Hippocampal formation (tissue), 2 donors: ENCODE measurements at places on chromosomes 4 and X.

GRCh38 chr4:42609051-42609450, 47.9 kb downstream of the ATP8A1 start:
- no peak for DNase-seq

GRCh38 chr4:44738615-44739014, 12.3 kb upstream of the GNPDA2 start:
- DNase-seq: no peak

DNA sequence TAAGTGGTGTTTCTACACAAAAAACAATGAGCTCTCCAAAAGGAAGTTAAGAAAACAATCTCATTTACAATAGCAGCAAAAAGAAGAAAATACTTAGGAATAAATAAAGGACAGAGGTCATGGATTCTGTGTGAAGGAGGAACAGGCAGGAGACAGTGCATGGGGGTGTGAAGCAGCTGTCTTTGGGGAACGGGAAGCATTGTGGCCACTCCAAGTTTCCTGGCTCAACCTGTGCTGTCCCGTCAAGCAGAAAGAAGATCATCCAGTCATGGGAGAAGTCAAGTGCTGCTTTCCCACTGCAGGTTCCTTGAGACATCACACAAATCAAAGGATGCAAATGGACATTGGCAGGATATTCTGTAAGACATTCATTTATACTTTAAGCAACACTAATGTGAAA, 66.1 kb upstream of the MAML3 start:
- DNase-seq: no peak

GRCh38 chr4:152022543-152022942, 261.7 kb upstream of the GATB start:
- DNase-seq: no peak

DNA sequence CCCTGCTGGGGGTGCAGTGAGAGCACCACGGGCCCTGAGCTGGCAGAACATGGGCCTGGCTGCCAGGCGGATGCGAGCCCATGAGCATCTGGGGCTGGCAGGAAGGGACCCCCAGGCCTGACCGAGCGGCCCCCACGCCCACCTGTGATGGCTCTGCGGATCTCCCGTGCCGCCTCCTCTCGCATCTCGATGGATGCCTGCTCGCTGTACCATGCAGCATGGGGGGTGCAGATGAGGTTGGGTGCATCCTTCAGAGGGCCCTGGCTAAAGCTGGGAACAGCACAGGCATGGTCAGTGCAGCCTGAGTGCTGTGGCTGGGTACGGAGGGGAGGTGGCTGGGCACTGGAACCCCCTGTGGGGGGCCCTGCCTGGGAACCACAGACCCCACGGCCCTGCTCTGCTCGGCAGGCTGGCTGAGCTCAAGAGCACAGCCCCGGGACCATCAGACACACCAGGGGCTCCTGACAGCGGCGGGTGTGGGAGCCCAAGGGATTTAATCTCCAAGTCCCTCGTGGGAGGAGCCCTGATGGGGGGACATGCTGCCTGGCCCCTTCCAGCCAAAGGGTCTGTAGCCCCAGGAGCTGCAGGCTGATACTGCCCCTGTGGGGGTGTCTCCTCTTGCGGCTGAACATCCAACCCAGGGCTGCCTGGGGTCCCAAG, 35.5 kb downstream of the CTBP1 start:
- no peak for DNase-seq

DNA sequence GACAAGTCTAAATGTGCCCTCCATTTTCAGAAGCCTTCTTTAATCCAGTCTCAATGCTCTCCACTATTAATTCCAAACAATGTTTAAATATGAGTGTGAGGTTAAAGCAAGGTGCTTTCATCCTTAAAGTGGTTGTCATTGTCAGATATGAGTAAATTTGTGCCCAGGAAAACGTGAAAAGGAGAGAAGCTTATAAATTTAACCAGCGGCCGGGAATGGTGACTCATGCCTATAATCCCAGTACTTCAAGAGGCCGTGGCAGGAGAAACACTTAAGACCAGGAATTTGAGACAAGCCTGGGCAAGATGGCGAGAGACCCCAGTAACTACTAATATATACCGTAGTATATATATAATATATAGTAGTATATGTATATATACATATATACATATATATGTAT, 270.0 kb downstream of the ARHGAP24 start:
- no peak for DNase-seq

GRCh38 chrX:153476666-153477363, 6.4 kb upstream of the HAUS7 start:
- no peak for DNase-seq

GRCh38 chr4:78644744-78645330, 93.3 kb downstream of the ANXA3 start:
- peak; percentile 34 for DNase-seq

- no peak for DNase-seq
Measured at GRCh38 chr4:176207839-176208238, 12.5 kb upstream of the SPATA4 start.

DNA sequence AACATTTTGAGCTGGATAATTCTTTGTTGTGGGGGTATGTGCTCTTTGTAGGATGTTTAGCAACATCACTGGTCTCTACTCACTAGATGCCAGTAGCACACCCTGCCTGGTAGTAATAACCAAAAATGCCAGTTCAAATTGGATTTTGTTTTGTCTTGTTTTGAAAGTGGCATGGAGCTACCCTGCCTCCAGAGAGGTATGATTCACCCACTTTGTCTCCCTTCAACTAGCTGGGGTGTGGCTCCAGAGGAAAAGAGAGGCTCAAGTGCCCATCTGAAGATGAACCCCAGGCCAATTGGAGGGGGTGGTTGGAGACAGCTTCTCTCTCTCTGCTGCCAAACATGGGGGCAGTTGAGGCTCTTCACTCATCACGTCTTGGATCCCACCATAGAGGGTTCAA, 34.5 kb downstream of the NIPAL1 start:
- no peak for DNase-seq

- DNase-seq: no peak
Measured at GRCh38 chr4:7031558-7032449, 11.4 kb upstream of the TADA2B start.

- DNase-seq: no peak
Measured at GRCh38 chr4:35900286-35901243, 343.7 kb downstream of the ARAP2 start.

DNA sequence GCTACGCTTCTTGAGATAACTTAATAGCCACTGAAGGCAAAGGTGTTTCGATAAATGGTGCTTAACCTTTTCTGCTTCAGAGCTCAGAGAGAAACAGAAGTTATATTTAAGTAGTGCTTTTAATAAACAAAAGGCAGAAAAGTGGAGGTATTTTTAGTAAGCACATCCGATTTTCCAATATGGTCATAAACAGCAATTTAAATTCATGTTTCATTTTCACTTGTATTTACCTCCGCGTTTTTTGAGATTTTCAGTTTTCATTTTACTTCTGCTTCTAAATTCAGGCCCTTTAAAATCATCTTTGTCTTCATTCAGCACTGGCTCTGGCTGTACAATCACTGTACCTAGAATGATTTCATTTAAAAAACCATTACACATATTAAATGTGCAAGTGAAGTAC, 92.4 kb downstream of the ATRX start:
- DNase-seq: no peak

DNA sequence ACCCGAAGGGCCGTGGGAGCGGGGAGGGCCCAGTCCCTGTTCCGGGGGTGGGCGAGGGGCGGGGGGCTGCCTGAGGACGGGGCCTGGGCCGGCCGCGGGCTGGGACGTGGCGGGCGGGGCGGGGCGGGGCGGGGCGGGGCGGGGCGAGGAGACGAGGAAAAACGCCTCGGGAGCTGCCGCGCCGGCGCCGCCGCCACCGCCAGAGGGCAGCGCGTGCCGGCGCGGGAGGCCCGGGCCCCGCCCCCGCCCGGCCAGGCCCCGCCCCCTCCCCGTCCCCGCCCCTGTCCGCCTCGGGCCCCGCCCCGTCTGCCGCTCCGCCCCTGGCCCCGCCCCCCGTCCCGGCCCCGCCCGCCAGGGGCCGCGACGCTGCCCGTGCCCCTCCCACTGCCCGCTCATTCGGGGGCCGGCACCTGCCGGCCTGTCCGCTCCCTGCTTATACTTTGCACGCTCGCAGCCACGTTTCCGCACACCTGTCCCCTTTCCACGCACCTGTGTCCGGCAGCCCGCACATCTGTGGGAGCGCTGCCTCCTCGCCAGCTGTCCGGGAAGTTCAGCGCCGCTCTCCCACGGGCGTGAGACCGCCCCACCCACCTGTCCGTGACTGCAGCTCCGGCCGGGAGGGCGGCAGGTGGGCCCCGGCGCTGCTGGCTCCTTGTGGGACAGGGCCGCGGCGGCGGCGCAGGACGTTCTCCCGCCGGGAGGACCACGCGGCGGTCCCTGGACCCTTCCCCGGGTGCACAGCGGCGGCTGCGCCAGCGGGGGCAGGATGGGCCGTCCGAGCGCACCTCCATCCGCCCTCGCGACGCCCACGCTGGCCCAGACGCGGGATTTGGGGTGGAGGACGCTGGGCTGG, 1.7 kb upstream of the FGFRL1 start:
- DNase-seq: peak; percentile 65

DNA sequence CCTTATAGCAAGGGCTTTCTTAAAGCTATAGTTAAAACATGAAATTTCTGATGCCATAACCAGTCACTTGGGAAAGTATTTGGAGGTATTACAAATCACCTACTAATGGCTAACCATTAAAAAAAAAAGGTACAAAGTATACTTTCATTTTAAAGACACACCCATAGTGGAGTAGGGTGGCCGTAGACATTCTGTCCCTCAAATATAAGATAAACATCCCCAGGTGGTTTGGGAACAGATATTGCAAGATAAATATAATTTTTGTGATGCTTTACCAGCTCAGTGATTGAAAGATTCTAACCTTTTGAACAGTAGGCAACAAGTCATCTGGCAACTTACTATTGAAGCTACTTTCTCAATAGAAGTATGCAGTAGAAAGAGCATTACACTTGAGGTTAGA, 6.2 kb upstream of the FAT1 start:
- no peak for DNase-seq

DNA sequence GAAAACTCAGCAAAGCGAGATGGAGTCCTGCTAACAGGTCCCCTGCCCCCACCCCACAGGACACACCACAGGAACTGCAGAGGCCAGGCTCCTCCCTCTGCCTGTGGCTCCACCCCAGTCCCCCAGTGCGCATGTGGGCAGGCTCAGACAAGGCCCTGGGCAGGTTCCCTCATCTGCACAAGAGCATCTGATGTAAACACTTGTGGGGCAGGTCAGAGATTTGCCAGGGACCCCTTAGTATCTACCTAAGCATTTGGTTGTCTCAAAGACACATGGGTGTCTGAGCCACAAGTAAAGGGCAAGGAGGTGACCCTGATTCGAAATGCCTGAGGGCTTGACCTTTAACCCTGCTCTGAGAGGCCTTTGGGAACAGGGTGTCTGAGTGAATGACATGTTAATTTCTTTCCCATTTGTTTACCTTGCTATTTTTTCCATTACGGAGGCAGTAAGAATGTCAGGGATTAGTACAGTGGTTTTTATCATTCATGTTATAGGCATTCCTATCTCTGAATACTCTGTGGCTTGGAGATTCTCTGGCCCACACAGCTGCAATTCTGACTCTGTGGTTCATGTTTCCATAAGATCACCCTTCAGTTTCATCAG, 85.3 kb downstream of the ZNF518B start:
- no peak for DNase-seq

DNA sequence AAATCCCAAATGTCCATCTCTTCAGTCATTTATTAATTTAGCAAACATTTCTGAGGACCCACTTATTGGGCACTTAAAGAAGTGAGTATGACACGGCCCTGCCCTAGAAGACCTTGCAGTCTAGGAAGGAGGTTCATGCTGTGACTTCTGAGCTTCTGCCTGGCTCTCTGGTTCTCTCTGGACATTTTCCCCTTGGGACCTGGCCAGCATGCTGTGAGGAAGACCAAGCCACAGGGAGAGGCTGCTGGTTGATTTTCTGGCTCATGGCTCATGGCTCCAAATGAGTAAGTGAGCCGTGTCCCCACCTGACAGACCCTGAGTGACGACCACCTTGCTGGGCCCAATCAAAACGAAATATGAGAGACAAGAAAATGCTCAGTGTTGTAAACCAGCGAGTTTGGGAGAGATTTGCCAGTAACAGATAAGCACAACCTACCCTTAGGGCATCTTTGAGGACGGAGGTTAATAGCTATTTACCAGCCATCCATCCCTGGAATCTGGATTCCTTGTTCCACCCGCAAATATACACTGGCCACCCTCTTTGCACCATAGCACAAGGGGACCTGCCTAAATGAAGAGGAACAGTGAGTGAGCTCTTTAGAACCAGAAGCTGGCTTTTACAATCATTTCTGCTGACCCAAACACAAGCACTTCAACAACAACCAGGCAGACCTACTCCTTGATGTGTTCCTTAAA, 876 bp downstream of the MPP1 start:
- no peak for DNase-seq

DNA sequence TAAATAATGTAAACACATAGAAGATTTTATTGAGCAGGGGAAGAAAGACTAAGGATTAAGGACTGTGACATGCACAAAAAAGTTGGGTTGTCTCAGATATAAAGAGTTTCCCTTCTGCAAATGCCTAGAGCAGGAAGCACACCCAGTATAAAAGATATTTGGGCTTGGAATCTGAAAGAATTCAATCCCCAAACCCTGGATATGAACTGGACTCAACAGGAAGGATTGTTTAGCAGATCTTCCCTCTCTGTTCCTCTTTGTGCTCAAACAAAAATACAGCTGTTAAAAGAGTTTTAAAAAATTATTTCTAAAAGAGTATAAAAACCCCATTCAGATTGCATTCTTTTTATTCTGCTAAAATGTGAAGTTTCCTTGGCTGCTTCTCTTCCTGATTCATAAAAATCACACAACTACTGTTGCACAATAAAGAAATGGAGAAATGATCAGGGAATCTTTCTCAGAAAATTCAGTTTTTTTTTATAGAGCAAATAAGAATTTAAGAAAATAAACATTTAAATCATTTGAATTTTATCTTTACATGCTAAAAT, 71.4 kb downstream of the PDLIM5 start:
- no peak for DNase-seq

GRCh38 chr4:41575665-41576064, 37.7 kb downstream of the LIMCH1 start:
- DNase-seq: no peak

DNA sequence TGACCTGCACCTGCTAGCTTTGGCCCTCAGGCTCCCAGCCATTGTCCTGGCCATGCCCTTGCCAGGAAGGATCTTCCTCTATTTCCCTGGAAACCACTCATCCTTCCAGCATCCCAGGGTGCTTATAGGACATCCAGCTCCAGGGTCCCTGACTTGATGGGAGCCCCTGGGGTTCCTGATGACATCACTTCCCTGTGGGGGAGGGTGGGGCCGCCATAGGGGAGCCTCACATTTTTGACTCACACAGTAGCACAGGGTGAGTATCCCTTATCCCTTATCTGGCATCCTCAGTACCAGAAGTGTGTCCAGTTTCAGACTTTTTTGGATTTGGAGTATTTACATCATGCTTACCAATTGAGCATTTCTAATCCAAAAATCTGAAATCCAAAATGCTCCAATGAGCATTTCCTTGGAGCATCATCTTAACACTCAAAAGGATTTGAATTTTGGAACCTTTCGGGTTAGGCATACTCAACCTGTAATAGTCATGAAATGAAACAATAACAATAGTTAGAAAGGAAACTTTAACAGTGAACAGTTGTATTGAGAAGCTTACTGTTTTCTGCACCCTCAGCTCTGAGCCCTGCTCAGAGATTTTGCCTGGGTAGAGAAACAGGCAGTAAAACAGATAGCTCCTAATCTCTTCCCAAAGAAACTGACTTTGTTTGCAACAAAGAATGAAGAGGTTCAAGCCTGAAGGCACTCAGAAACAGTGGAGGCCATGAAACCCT, 22.1 kb downstream of the TNIP2 start:
- DNase-seq: no peak
